ENCODE measurements at places on chromosomes 7 and 10. TPM values are rescaled to one million over a fixed set of nuclear protein-coding genes. Genes with fewer than 3 reads are reported as not detected.

- DNase-seq = no peak
Observed at GRCh38 chr10:73932620-73933112, 21.7 kb downstream of the PLAU start.

The NEUROD6 gene
- total RNA-seq = not detected

DNA sequence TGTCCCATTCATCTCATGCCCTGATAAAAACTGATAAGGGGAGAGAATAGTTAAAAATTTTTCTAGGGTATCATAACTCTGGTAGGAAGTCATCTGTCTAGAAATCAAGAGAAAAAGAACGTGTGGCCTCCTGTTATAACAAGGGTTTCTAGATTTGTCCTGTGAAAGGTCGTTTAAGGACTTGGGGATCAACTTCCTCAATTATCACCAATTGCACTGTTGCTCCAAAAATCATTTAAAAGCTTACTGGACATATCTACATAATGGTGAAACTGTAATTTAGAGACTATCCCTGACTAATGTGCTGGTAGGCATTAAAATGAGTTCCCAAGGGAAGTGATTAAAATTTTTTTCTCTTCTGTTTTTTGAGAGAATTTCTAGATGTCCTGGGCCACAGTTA, 58.2 kb downstream of the GPR141 start:
- no peak for DNase-seq

DNA sequence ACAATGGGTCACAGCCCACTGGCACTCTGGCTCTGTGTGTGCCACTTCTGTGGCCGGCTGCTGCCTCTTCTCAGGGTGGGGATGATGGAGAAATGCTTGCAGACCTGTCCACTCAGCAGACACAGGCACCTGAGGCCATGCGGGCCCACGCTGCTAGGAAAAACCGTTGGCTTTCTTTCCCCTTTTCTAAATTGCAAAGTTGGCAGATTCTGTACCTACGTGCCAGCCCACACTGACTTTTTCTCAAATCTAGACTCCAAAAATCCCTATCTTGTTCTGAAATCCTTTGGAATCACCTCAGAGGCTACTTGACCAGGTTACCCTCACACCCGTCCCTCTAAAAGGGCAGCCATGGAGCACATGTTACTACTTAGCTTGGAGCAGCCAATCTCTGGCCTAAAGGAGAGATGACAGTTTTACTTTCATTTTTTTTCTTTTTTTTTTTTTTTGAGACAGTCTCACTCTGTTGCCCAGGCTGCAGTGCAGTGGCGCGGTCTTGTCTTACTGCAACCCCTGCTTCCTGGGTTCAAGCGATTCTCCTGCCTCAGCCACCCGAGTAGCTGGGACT, 99.4 kb downstream of the RNF216 start:
- no peak for DNase-seq

GRCh38 chr7:117901089-117901797, 28.0 kb upstream of the CTTNBP2 start:
- no peak for DNase-seq
